ENCODE measurements at places on chromosomes 2 and 18. TPM values are rescaled to one million over a fixed set of nuclear protein-coding genes. Genes with fewer than 3 reads are reported as not detected.
A peak's percentile ranks its signal among the peaks of the same experiment; 100 is the strongest.

DNA sequence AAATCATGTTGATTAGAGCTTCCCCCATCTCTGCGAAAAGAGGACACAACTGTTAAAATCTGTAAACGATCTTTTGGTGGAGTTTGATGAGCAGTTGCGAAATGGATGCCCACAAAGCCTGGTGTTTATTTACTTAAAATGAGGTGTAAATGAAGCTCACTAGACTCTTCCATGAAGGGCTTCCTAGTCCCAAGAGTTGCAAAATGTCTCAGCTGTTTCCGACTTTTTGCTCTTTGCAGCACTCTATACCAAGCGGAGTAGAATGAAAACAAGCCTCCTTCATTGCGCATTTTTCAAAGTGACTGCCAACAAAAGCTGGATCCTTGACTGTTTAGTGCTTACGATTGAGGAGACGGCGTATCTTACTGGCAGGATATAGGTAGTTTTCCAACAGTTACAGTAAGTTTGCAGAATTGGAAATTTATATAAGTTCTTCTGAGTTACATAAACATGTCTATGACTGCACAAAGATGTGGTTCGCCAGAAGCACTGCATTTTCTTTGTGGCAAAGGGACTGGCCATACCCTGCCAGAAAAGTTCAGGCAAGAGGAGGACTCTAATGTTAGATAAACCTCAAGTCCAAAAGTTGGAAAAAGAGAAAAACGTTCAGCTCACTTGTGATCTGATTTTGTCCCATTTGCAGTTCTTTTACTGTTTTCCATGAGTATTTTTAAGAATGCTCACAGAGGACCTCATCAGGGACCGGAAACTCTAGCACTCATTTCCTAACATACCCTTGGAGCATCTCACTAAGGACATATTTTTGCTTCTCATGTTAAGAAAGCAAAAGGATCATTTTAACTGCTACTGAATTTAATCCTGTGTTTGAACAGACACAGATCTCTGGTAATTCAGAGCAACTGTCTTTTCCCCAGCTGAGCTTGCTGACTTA is 42.7 kb downstream of the COLEC12 start:
- peaks cover 41% of the 10 kb centered on the region for H3K4me1 ChIP-seq
- no peak overlapping the region for H3K4me3 ChIP-seq
- H3K27me3 ChIP-seq = no peaks in the 10 kb centered on the region
- DNase-seq = peak; percentile 93

DNA sequence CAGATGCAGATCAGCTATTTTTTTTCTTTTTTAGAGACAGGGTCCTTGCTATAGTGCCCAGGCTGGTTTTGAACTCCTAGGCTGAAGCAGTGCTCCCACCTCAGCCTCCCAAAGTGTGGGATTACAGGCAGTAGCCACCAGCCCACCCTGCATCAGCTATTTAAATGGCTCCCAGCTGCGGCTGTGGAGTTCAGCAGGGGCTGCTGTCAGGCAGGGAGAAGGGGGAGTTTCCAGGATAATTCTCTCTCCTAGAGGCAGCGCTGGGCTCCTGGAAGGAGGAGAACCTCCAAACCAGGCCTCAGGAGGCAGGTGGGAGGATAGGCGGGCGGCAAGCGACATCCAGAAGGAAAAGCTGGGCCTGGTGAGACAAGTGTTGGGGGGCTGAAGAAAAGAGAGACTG is 65.7 kb downstream of the ACTR2 start:
- peak overlapping the region; percentile 47 for H3K27ac ChIP-seq
- H3K36me3 ChIP-seq = no peaks in the 10 kb centered on the region
- peaks cover 30% of the 10 kb centered on the region for H3K4me1 ChIP-seq
- DNase-seq = no peak
- no peaks in the 10 kb centered on the region for H3K27me3 ChIP-seq

- H3K4me3 ChIP-seq = no peak overlapping the region
- peaks cover 7% of the 10 kb centered on the region for H3K4me1 ChIP-seq
- H3K27me3 ChIP-seq = no peaks in the 10 kb centered on the region
Measured at GRCh38 chr2:165621086-165621560, 151.6 kb downstream of the CSRNP3 start.

DNA sequence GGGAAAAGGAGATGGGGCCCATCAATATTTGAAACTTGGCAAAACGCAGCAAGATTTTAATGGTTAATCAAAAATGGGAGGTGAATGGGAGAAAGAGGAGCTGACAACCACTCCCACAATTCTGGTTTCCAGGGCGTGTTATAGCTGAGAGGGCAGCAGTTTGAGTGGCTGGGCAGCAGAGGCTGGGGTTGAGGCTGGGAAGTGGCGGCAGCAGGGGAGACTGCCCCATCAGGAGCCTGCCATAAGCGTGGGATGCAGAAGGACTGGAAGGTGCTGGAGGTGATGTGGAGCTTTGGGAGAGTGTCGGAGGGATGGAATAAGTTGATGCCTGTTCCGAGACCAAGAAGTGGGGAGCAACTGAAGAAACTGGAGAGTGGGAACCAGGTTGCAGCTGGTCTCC is 48.9 kb upstream of the SH3RF3 start:
- peaks cover 9% of the 10 kb centered on the region for H3K27me3 ChIP-seq
- H3K4me3 ChIP-seq = no peak overlapping the region
- DNase-seq = no peak
- H3K27ac ChIP-seq = no peak overlapping the region
- H3K4me1 ChIP-seq = no peaks in the 10 kb centered on the region
- no peaks in the 10 kb centered on the region for H3K36me3 ChIP-seq

DNA sequence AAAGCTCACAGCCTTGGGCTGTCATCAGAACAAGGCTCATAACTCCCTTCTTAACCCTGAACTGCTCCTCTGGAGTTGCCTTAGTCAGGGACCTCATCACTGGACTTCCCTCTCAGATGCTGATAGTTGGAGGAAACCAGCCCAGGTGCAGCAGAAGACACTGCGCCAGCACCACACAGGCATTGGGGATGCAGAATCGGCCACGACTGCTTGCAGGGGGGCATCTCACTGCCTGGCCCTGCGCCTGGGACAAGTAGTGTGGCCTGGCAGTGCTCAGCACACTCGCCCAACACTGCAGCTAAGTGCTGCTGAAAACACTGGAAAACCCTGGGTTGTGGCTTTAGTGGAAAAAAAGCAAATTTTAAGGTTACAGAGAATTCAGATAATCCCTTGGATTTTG is 68.7 kb downstream of the NCK2 start:
- H3K27ac ChIP-seq = no peak overlapping the region
- peaks cover 7% of the 10 kb centered on the region for H3K36me3 ChIP-seq
- no peak for DNase-seq
- no peak overlapping the region for H3K4me3 ChIP-seq

The ESPNL gene
- 2.9 TPM for total RNA-seq

The C2orf66 gene
- 0.04 TPM for total RNA-seq

The PPP1R7 gene
- 46.8 TPM for total RNA-seq

All from muscle of leg (tissue), 16 donors.